ENCODE measurements at places on chromosomes 6 and 20.

- DNase-seq = no peak
Measured at GRCh38 chr6:130932921-130933320, 105.7 kb downstream of the SMLR1 start.

DNA sequence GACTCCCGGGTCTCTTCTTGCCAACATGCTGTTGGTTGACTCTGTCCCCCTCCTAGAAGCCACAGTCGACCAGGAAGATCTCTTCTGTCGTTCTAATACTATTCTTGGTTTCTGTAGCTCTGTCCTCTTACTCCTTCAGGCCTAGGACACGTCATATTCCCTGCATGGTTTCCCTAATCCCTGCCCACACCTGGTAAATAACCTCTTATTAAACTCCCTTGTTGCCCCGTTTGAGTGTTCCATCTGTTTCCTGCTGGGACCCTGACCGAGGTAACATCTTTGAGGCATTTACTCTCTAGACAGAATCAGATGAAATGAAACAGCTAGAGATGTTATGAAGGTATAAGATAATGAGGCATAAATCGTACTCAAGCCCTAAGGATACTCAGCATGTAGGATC, 68.1 kb downstream of the PLCB4 start:
- DNase-seq = no peak

DNA sequence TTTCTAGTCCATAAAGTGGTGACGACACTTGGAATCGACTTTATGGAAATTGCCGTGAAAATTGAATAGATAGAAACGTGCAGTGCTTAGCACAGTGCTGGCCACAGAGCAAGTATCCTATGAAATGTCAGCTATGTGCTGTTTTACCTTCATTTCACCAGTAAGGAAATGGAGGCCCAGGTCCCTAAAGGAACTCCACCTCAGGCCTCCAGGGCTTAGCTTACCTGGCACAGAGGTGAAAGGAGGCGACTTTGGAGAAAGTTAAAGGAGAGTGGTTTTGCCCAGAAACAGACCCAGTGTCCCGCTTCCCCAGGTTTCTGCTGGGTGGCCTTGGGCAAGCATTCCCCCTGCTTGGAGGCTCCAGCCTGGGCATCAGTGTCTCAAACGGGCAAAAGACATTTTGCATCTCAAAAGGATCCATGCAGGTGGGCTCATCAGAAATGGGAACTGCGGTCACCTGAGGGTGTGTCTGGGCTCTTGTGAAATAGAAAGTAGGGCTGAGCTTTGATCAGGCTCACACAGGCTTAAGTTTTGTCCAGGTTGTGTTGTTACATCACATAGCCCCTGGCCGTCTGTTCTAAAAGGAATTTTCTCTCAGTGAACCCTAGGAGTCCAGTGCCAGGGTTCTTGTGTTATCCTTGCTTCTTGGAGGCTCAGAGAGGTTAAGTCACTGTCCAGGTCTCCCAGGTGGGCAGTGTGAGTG, 6.8 kb upstream of the TULP1 start:
- DNase-seq = no peak

DNA sequence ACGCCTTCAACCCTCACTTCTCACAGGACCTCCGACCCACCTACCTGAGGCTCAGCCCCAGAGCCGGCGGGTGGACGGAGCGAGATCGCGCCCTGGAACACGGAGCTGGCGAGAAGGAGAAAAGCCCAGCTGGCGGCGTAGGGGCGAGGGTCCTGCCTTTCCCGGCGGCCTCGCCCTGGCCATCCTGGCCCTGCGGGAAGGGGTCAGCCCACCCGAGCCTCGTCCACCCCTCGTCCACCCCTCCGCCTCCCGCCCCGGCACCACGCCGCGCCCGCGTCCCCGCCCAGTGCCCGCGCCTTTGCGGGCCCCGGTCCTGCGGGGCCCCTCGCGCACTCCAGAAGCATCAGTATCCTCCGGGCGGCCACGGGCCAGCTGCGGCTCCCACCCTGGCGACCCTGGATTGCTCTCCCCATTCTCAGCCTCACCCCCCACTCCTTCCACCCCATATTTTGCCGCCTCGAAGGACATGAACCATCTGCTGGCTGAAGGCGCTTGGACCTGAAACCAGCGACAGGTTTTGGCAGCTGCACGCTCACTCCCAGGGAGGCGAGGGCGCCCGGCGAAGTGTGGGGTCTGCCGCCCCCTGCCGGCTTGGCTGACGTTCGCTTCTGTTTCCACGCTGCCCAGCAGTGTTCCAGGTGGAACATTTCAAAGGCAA, 65.1 kb downstream of the PLG start:
- DNase-seq = peak; percentile 84

GRCh38 chr6:122930252-122931180, 65.5 kb upstream of the CLVS2 start:
- no peak for DNase-seq

- DNase-seq = no peak
Measured at GRCh38 chr6:111775145-111775922, 97.9 kb downstream of the FYN start.

- peak; percentile 81 for DNase-seq
Measured at GRCh38 chr6:40912158-40912946, 126.7 kb downstream of the UNC5CL start.

GRCh38 chr6:158536084-158536890, 23.6 kb upstream of the TMEM181 start:
- DNase-seq = peak; percentile 90

DNA sequence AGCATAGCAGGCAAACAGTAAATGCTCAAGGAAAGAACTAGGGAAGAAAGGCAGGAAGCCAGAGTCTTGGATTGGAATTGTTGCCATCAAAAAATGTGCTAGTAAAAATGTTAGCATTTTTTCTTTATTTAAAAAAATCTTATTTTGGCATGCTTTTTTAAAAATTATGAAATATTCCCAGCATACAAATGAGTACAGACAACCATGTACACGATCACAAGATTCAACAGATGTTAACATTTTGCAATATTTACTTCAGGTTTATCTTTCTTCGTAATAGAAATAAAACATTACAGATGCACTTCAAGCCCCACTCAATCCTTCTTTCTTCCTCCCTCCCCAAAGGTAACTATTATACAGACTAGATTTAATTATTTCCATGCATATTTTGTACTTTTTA, 27.4 kb upstream of the NOP56 start:
- no peak for DNase-seq

- DNase-seq = no peak
Measured at GRCh38 chr20:45958593-45958992, 13.4 kb downstream of the ZNF335 start.

DNA sequence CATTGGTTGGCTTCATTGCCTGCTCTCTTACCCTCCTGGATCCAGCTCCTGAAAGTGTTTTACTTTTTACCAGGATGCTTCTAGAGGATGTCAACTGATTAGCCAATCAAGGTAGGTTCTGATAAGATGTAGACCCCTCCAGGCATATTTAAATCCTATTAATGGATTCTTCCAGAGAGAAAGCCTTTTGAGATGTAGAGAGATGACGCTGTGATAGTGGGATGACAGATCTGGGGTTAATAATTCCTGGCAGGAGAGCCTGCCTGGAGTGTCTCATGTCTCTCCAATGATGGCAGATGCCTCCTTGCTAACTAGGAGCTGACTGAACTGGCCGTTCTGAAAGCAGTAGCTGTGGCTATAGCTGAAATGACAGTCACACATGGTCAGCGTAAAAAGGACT, 116.9 kb upstream of the DTNBP1 start:
- DNase-seq = peak; percentile 66

DNA sequence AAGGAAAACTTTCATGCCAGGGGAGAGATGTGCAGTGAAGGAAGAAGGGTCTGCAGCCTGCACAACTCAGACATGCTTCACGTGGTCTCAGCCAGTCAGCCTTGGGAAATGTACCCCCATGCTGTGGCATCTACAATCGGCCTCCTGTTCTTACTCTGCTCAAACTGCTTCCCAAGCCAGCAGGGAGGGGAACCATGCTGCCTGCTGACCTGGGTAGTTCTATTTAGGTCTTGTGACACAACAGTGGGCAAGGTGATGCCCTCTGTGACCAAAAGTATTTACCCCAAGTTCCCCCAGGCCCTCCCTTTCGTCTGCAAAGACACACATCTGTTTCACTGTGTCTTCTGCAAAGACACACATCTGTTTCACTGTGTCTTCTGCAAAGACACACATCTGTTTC, 106.9 kb downstream of the SLC23A2 start:
- no peak for DNase-seq

DNA sequence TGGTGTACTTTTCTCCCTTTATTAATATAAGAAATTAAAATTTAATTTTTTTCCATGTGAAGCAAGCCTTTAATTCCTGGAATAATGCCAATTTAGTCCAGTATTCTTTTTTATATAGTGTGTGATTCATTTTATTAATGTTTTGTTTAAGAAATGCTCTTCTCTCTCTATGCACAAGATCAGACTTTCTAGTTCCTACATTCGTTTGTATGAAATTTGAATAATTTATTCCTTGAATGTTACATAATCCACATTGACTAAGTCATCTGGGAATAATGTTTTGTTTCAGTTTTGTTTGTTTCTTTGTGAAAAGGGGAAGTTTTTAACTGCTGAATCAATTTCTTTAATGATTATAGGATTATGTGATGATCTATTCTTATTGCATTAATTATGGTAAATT, 181.4 kb upstream of the ID4 start:
- DNase-seq = no peak

- peak; percentile 56 for DNase-seq
Measured at GRCh38 chr6:40719671-40720374, 132.7 kb upstream of the LRFN2 start.

- DNase-seq = no peak
Measured at GRCh38 chr6:105453968-105454367, 51.1 kb upstream of the PREP start.

DNA sequence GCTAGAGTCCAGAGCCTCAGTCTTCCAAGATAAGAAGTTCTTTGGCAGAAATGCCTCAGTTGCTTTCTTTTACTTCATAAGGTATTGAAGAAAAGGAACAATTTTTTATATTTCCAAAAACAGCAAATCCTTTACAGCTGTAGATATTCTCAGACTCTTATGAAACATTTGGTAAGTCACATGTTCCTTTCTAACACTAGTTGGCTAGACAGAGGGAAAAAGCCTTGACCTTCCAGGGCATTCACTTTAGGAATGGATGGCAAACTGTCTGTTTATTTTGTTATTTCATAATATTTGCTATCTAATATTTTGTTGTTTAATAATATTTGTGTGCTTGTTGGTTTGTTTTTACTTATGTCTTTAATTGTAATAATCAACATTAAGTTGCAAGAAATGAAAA, 140.8 kb downstream of the PTPRK start:
- no peak for DNase-seq

DNA sequence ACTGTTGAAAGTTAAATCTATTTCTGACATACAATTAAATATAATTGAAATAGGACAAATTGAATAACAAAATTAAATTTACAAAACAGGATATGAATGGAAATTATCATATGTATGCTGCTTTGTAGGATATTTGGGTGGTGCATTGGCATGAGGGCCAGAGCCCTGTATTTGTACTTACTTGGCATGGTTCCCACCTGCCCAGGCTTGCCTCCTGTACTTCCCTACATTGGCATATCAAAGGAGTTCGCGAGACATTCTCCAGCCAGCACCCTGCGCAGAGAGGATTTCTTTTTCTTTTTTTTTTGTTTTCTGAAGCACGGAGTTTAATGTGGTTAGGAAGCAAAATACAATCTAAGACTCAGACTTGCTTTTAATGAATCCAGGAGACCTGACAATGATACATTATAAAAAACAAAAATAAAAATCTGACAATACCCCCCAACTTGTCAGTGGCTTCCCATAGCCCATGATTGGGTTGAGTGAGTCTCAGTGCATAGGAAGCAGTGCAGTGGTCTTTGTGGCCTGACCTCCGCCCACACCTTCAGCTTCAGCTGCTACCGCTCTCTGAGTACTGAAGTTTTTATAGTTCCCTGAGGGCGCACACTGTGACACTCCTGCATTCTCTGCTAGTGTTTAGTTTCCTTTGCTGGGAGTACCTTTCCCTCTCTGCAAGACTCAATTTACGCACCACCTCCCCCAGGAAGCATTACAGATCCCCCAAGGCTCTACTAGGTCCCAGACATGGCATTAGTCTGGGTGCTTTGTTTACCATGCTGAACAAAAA, 440.8 kb downstream of the UTRN start:
- DNase-seq = peak; percentile 3

- peak; percentile 60 for DNase-seq
Measured at GRCh38 chr20:16517946-16518783, 55.1 kb downstream of the KIF16B start.

DNA sequence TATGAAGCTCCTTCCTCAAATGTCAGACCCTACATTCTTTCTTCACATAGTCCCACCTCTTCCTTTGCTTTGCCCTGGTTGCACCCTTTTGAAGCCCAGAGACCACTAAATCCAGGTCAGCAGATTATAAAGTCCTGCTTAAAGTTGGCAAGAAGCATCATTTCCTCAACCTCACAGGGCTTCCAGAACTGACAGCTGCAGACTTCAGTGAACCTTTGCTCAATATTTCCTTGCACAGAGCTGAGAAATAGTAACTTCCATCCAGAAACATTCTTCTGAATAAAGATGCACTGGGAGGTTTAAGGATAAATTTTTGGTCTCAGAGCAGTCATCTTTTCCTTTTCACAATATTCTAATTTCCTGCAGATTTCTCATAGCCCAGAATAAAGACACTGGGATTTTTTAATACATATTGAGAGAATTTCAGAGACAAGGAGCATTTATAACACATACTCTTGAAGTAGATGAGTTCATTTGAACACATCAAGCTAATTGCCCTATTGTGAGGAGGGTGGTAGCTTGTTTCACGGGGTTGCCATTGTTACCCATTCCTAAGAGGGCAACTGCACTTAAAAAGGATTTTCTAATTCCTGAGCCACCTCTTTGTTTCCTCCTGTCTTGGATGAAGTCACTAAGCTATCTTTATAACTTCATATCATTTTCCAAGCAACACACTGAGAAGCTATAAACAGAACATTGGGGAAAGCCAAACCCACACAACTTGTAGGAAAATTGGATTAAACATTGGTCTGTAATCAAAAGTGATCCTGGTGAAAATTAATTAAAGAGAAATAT, 150.2 kb upstream of the PLN start:
- DNase-seq = no peak

DNA sequence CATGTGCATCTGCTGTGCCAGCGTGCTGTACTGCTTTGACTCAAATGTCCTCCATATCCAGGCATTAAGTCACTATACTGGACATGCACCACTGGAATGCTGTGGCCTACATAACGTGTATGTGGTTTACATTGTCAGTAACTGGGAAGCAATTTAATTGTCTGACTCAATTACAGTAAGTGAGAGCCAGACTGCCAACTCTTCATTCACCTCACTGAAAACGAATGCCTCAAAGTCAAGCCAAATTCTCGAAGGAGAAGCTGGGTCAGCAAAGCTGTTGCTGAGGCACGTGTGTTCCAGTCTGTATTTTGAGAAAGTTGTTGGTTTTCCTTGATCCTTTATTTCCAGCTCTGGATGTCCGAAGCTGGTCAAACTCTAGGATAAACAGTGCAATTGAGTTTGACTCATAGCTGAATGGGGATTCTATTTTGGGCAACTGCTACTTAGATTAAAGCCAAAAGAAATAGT, 534.3 kb downstream of the COL12A1 start:
- no peak for DNase-seq
